ENCODE measurements at places on chromosomes 3 and 15. TPM values are rescaled to one million over a fixed set of nuclear protein-coding genes. Genes with fewer than 3 reads are reported as not detected.

Gene WDR72
- total RNA-seq, result not detected

Gene WDR49
- 0.40 TPM for total RNA-seq

- DNase-seq, result no peak
These were observed 19.1 kb downstream of the FAM174B start for GRCh38 chr15:92636401-92636907.

GRCh38 chr3:104149154-104149553 lies 1217.6 kb upstream of the ALCAM start:
- no peak for DNase-seq

Gene NANOGP8
- not detected for total RNA-seq

Measured in activated CD4-positive, alpha-beta T cell treated with anti-CD3 and anti-CD28 coated beads, Interleukin-2, amount 10 ng/mL, durations not matched to agents 7 days and 5 days (primary cell).